B cell (primary cell): ENCODE measurements at places on chromosomes 6 and 20. TPM values are rescaled to one million over a fixed set of nuclear protein-coding genes. Genes with fewer than 3 reads are reported as not detected.

SERPINB6 gene
- polyA plus RNA-seq, result 35.2 and 46.4 TPM in 2 replicates

DNA sequence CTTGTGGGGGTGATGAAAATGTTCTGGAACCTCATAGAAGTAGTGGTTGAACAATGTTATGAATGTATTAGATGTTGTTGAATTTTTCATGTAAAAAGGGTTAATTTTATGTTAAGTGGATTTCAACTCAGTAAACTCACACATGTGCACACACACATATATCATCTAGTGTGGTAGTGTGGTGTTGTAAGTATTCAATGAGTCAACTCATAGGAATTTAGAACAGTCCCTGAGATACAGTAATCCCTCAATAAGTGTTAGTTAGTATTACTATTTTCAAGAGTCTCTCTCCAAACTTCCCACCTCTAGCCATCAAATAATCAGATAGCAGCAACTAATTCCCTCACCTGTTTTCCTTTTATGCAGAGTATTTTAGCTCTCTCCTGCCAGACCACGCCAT, 563.1 kb upstream of the JARID2 start:
- no peak for DNase-seq

DNA sequence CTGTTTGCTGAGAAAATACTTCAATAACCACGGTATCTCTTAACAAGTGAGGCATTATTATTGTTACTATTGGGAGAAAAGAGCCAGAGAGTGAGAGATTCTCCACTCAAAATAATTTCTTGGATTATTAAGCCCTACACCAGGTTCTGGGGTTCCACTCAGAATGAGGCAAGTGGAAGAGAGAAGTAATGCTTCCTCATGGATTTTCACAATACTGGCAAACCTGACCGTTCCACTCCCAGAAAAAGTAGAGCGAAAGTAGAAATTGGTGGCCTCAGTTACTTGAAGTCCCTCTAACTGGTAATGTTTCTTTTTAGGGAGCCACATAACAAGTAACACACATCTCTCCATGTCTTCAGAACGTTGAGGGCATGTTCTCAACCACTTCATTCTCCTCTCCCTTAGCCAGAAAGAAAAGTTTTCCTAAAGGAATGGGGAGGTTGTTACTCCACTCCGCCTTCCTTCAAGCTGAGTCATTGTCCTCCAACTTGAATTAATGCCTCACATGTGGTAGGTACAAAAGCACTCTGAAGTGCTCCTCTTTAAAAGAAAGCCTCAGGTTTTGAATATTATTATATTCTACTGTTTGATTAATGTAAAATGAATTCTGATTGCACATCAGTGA, 1.9 kb downstream of the BAG2 start:
- no peak for DNase-seq

DNA sequence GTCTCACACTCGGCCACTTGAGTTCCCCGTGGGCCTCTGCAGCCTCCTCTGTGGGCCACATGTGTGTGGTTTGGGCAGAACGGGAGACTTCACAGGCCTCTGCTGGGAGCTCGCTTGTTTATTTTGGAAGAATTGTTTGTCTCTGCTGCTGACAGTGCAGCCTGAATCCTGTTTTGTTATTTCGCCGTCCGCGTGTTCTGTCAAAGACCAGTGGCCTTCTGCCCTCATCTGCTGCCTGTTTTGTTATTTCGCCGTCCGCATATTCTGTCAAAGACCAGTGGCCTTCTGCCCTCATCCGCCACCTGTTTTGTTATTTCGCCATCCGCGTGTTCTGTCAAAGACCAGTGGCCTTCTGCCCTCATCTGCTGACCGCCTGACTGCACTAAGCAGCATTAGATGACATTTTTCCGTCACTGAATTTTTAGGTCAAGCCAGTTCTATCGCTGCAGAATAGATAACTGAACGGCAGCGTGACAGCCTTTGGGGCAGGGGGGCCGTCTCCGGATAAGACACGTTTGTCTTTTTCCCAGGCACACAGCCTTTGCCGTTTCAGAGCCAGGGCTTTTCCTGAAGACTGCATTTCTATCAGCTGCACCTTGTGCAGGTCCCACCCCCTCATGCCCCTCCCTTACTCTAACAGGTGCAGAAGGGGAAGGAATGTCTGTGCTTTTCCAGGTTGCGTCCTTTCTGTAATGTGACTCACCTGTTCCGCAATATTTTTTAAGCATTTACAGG, 158.5 kb upstream of the AFDN start:
- DNase-seq, result no peak

RNF8 gene
- 5.3 and 7.4 TPM in 2 replicates for polyA plus RNA-seq

TMEM74B gene
- polyA plus RNA-seq, result 0.82 and 1.4 TPM in 2 replicates

- DNase-seq, result no peak
Measured at GRCh38 chr6:161884782-161885181, 610.9 kb upstream of the AGPAT4 start.

DNA sequence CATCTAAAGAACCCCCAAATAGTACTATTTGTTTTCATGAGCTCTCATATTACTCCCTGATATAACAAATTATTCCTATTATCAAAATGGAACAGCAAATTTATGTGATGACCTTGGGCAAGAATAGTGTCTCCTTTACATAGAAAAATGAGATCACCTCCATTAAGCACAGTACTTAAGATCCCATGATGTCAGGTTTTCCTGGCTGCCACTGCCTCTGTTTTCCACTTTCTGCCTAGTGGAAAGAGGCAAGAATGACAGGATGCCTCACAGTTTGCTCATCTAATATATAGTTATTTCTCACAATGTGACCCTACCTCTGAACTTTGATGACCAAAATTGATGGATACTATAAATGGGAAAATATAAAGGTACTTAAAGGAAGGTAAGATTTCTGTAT, 260.1 kb upstream of the SGK1 start:
- DNase-seq, result no peak

DNA sequence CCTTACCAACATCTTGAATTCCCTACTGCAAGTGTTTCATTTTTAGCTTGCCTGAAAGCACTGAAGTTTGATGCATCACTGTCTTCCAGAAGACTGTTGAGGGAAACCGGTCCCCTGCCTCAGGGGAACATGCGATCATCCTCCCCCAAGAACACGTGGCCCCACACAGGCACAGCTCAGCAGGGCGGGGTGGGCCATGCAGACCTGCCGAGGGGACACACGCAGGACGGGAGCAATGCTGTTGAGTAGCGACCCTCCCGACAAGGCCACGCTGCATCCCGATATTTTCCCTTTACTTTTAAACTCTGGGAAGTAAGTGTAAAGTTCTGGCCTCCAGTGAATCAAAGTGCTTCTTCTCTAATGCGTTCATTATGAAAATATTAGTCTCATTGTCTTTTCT, 59.3 kb upstream of the XRN2 start:
- DNase-seq, result no peak

DNA sequence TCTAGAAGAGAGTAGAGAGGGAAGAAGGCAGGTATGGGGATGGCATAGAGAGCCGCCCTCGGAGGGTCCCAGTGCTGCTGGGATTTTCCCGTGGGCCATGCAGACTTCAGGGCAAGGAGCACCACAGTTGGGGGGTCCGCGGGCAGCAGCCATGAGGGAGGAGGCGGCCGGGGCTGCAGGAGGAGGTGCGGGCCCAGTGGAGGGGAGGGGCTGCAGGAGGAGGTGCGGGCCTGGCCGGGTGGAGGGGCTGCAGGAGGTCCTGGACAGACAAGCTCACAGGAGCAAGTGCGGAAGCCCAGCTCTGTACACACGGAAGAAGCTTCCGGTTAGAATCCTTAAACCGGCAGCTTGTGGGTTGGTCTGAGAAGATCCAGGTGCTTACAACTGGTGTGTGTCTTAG, 34.6 kb upstream of the CHRNA4 start:
- DNase-seq, result no peak

DNA sequence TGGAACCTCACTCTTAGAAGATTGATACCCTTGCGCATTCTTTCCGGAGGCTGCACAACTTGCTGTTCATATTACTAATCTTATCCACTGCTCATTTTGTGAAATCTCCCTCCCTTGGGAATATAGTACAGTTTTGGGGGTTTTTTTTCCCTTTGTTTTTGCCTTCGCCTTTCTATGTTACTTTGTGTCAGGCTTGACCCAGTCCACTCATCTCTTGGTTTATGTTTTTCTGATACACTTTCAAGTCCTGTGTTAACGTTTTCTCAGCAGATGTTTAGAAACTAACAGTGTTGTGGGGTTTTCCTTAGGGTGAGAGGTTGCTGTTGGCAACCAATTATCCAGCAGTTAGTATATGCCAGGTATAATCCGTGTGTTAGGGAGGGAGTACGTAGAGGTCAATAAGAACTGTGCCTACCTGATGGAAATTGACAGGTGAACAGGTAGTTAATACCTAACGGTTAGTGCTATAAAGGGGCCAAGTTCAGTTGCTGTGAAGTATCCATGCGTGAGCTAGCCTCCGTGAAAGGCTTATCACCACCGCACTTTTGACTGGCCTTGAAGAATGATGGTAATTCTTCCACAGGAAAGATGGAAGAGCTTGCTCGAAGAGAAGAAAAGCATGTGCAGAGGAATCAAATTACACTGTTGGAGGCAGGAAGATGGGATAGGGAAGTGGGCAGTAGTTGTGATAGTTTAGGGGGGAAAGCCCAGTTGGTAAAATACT, 1.4 kb downstream of the NFYA start:
- no peak for DNase-seq

DNA sequence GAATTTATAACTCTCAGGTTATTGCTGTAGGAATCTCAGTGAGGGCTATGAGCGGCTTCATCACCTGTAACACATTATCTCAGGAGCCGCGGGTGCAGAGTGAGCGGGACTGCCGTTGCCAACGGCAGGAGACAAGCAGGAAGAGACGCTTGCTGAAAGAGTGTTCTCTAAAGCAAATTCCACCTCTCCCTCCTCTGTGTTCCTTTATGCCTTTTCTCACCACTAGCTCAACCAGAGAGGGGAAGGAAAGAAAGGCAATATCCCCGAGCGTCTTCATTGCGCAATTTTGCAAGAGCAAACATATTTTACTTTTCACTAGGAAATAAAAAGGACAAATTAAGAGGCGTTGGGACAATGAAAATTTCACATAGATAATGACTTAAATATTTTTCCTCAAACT, 185.2 kb upstream of the EXOC2 start:
- DNase-seq, result no peak

DNA sequence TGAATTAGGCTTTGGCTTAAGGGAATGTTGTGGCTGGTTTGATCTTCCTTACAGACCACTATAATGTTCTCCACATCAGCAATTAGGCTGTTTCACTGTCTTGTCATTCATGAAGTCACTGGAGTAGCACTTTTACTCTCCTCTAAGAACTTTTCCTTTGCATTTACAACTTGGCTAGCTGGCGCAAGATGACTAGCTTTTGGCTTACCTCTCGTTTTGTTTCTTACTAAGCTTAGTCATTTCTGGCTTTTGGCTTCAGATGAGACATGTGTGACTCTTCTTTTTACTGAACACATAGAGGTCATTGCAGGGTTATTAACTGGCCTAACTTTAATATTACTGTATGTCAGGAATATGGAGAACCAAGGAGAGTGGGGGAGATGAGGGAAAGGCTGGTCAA, 143.2 kb downstream of the PTCHD4 start:
- no peak for DNase-seq

GRCh38 chr6:36326356-36326995, 10.2 kb downstream of the BNIP5 start:
- no peak for DNase-seq

GRCh38 chr6:84623956-84624680, 140.3 kb downstream of the TBX18 start:
- no peak for DNase-seq

ZNF165 gene
- 3.5 and 9.2 TPM in 2 replicates for polyA plus RNA-seq

GRCh38 chr20:1927217-1927616, 32.0 kb downstream of the SIRPA start:
- DNase-seq, result peak; percentile 30

DNA sequence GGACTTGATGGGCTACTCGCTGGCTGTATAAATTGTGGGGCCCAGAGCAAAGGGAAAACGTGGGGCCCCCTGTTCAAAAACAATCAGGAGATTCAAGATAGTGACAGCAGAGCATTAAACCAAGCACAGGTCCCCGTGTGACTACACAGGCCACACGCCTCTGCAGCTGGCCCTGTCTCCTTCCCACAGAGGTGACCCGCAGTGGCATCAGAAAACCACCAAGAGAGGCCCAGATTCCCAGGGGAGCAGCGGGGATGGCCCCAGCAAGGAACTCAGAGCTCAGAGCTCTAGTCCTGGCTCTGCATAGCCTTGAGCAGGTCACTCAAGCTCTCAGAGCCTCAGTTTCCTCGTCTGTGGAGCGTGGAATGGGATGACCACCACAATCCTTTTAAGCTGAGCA, 57.6 kb downstream of the CPNE5 start:
- DNase-seq, result no peak

GRCh38 chr6:22302838-22303237, 6.0 kb upstream of the PRL start:
- DNase-seq, result no peak

POPDC3 gene
- not detected in 2 replicates for polyA plus RNA-seq

BCKDHB gene
- 8.7 and 9.6 TPM in 2 replicates for polyA plus RNA-seq

DNA sequence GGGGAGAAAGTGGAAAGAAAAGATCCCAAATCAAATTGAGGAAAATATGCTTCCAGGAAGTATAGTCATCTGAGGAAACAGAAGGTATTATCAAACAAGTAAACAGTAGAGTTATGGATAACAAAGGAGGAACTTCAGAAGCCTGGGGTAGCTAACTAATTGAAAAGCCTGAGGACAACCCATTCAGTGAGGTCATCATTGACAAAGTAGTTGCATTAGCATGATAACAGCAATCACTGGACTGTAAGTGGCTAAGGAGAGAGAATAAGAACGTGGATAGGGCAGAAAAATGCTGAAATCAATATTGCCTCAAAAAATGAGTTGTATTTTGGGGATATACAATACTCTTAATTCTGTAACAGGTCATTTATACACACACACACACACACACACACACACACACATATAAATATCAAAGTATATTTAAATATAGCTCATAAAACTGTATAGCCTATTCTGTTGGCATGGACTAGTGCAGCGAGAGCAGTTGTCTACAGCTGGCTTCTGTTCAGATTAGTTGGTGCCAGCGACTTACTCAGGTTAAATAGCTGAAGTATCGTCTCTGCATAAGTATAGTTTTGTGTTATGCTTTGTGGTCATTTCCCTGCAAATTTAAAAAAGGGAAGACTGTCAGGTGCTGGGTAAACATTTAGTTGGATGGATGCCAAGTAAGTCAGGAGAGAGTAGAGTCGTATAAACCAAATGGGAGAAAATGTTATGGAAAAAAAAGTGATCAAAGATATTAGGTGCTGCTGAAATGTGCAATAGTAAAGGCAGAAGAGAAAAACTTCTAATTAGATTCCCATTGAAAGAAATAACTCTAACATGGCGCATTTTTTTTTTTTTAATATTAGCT, 33.8 kb upstream of the CTAGE9 start:
- DNase-seq, result no peak

DNA sequence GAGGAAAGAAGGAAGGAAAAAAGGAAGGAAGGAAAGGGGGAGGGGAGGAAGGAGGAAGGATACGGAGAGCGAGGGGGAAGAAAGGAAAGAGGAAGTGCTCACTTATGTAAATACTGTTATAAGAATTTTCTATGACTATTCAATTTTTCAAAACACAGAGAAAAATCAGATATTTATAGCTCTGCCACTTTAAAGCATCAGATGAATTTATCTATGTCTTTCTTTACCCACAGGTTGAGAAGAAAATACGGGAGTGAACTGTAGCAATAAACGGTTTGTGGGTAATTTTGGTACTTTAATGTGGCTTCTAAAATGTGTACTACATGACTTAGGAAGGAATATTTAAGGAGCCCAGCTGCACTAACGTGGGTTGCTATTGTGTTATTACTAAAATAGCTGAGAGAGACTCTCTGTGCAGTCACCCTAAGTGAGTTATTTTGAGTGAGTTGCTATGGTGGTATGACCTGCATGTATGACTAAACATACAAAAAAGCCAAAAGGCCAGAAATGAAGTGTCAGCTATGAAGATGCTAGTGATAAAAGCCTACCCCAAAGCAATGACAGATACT, 225.5 kb downstream of the SOD2 start:
- DNase-seq, result peak; percentile 31
